ENCODE measurements at places on chromosomes 11 and 22.

- no peak for DNase-seq
These were observed 530.6 kb downstream of the MN1 start for GRCh38 chr22:27270818-27271510.

DNA sequence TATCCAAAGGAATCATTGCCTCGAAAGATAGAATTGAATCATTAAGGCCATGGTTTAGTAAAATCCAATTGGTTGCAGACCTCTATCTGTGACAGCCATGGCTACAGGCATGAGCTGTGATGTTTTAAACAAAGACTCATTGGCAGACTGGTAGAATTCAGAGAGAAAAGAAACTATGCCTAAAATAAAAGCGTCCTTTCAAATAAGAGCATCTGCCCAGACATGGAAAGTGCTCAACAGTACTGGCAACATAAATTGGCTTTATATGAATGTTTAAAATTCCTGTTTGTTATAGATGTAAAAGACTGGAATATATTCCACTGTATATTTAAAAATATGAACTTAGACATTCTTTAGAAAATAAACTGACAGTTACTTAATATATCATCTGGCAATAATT, 2034.2 kb downstream of the LRRC4C start:
- DNase-seq, result no peak

DNA sequence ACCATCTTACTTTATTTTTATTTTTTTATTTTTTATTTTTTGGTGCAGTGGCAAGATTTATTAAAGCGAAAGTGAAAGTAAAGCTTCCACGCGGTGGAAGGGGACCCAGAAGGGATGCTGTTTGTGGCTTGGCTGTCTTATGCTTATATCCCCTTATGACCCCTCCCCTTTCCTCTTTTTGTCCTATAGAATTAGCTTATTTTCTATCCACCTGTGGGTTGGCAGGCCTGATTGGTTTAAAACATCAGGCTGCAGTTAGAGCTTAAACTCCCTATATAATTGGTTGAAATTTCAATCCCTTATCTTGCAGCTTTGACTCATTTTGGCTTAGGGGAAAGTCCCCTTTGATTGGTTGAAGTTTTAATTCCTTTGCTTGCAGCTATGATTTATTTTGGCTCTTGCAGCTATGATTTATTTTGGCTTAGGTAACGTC, 50.5 kb downstream of the NNMT start:
- no peak for DNase-seq

DNA sequence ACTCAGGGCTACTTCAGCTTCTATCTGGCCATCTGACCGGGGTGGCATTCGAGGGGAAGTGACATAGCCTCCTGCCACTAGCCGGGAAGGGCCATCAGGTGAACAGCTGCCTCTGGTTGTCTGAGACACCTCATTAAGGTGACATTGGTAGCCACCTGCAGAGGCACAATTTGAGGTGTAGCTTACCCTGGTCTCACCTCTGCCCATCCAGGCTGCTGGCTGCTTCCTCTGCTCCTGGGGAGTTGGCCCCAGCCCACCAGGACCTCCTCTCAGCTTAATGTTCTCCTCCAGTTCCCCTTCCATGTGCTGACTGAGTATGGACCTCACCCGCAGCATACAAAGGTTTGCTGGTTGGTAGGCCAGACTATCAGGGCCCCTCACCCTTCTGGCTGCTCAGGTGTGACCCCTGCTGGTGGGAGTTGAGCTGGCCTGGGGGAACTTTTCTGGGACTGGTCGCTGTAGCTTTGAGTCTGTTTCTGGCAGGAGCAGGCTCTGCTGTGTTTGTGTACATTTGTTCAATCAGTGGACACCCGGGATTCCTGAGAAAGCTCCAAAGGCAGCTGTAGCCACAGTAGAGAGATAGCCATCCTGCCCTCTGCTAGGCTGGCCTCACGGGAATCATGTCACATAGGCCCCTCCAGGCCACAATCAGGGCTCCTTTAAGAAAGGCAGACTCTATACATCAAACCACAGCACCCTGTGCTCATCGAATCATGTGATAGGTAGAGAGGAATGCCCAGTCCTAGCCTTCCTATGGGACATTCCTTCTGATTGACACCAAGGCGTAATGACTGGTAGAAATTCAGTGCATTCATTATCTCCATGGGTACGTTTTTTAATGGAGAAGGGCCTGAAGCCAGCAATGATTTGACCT, 295.1 kb upstream of the PLET1 start:
- peak; percentile 19 for DNase-seq

DNA sequence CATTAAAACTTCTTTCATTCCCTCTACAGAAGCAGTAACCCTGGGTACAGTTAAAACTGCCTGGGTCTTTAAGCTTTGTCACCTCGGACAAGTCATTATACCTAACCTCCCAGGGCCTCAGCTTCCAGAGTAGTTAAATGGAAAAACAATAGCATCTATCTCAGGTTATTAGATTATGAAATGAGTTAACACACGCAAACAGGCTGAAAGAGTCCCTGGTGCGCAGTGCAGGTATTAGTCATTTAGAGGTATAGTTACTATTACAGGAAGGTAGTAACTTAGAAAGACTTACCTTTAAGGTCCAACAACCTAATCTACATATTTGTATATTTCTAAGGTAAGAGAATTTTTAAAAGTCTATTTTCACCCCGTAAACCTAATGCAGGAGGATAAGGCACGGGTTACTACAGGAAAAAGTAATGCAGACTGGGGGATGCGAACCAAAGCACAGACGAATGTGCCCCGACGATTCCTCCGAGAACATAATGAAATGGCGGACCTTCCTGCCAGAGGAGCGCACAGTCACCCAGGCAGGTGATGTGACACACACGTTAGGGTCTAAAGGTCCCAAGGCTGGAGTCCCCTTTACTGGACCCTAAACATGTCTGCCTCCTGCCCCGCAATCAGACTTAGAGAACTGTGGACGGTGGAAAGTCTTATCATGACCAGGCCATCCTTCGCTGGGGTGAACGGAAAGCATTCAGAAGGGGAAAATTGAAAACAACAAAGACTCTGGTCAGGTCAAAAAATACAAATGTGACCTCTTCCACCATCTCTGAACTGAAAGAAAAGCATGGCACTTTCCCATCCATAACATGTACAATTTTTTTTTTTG, 1.3 kb downstream of the NAP1L4 start:
- DNase-seq, result no peak

- no peak for DNase-seq
These were observed 322.8 kb downstream of the GUCY1A2 start for GRCh38 chr11:106695506-106695905.

DNA sequence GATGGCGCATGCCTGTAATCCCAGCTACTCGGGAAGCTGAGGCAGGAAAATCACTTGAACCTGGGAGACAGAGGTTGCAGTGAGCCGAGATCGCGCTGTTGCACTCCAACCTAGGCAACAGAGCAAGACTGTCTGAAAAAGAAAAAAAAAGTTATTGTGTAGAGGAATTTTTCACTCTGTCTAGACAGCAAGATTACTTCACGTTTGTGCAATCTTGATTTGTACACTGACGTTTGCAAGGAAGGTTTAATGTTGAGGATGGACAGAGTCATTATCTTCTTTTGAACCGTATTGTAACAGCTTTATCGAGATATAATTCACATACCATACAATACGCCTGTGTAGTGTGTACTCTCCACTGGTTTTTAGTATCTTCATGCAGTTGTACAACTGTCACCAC, 3.7 kb downstream of the CTTN start:
- DNase-seq, result no peak

DNA sequence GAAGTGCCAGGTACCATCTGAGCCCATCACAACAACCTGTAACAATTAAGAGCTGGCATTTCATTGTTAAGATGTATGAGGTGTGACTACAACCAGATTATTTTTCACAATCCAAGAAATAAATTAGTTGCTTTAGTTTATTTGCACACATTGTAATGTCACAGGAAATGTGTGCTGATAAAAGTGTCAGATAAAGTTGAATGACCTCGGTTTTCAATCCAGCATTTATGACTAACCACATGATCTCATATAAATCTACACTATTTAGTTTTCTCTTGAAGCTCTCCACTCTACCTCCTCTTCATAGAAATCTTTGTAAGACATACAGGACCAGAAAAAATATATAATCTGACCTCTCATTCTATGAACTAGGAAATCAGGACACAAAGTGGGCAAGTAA, 166.2 kb downstream of the PGR start:
- no peak for DNase-seq
